Activated CD8-positive, alpha-beta memory T cell treated with anti-CD3 and anti-CD28 coated beads for 4 hours (primary cell): ENCODE measurements at places on chromosomes 12 and 14.

DNA sequence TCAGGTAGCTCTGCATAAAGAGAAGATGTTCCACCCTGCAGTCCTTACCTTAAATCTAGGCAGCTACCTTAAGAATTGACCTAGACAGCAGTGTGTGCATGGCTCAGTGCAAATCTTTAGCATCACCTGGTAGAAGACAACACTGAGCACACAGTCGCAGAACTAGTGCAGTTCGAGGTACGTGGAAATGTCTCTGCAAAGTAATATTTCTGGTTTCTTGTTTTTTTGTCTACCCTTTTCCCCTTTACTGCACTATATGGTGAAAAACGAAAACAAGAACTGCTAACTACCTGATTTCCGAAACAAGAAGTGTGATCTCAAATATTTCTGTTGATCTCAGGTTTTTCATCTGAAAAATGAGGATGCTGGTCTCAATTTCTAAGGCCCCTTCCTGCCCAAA is 82.5 kb downstream of the ETV6 start:
- no peak for DNase-seq

GRCh38 chr12:32761716-32762115 is 6.0 kb upstream of the YARS2 start:
- no peak for DNase-seq

- no peak for DNase-seq
Observed at GRCh38 chr14:64849940-64850339, 29.8 kb downstream of the SPTB start.

GRCh38 chr12:76037130-76038103 is 5.8 kb upstream of the PHLDA1 start:
- DNase-seq: no peak

DNA sequence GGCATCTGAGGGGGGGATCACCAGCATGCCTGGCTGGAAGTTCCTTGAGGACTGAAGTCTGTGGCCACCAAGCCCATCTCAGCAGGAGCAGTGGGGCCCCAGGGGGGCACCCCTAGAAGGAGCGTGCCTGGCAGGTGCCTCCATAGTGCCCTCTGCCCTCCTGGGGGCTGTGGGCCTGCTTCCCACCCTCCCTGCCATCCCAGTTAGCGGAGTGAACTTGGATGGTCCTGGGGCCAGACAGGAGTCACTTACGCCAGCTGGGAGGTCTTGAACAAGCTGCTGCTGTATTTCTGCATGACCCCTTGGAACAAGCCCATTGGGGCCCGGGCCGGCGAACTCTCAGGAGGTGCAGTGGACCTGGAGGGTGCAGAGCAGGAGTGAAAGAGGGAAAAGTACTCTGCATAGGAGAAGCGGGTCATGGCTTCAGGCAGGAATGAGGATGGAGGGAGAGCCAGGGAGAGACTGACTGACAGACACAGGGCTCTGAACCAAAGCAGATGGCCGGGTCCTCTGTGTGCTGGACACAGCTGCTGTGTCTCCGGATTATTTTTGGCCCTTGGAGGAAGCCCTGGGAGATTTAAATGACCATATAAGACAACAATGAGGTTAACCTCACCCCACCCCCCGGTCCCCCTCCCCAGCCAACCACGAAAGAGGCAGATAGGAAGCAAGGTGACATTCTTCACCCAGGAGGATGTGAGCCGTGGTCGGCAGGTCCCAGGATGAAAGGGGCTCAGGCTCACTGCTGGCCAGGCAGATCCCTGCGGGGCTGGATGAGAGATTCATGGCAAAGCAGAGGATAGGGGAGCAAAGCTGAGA is 19.6 kb downstream of the ASB2 start:
- no peak for DNase-seq

GRCh38 chr14:96895658-96896271 is 98.6 kb downstream of the VRK1 start:
- DNase-seq: no peak

DNA sequence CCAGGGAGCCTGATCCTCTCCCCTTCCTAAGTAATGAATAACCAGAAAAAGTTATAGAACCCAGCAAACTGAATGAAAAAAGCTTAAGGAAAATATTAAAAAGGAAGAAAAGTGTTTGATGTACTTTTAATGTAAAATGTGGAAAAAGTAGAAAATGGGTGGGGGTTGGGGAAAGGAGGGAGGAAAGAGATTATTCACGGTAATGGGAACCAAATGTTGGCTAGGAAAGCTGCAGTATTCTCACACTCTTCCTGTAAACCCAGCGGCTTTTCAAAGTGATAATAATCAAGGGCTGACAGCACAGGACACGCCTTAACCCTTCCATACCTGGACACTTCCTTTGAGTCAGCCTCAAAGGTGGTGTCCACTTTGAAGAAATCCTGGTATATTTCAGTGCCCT is 139.2 kb downstream of the TGFB3 start:
- DNase-seq: no peak

DNA sequence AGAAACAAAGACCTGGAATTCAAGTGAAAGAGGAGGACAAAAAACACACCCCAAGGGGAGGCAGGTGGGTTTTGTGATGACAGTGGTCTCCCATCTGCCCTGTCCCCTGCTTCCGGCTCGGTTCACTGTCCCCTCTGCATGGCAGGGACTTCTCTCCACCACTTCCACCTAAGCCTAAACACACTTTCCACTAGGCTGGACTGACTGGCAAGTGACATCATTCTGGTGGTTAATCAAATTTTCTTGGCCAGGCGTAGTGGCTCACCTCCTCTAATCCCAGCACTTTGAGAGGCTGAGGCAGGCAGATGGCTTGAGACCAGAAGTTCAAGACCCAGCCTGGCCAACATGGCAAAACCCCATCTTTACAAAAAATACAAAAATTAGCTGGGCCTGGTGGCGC is 11.9 kb downstream of the PLEKHG6 start:
- DNase-seq: no peak

GRCh38 chr12:97561619-97562290 is 99.2 kb downstream of the RMST start:
- no peak for DNase-seq

- no peak for DNase-seq
Observed at GRCh38 chr12:115755061-115755724, 522.3 kb downstream of the MED13L start.

- no peak for DNase-seq
Observed at GRCh38 chr12:132481345-132481744, 8.6 kb upstream of the FBRSL1 start.

DNA sequence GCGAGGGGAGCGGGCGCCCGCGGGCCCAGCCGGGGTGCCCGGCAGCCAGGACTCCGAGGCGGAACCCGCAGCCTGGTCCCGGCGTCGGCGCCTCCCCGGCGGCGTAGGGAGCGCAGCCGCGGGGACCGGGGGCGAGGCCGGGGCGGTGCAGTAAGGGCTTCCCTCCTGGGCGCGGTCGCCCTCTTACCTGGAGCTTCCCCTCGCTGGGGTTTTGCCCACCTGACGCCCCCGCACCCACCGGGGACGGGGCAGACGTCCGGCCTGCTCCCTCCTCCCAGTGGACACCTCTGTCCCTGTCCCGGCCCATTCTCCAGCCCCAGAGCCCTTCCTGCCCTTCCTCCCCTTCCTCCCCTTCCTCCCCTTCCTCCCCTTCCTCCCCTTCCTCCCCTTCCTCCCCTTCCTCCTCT is 413 bp upstream of the TUBA1C start:
- DNase-seq: no peak

DNA sequence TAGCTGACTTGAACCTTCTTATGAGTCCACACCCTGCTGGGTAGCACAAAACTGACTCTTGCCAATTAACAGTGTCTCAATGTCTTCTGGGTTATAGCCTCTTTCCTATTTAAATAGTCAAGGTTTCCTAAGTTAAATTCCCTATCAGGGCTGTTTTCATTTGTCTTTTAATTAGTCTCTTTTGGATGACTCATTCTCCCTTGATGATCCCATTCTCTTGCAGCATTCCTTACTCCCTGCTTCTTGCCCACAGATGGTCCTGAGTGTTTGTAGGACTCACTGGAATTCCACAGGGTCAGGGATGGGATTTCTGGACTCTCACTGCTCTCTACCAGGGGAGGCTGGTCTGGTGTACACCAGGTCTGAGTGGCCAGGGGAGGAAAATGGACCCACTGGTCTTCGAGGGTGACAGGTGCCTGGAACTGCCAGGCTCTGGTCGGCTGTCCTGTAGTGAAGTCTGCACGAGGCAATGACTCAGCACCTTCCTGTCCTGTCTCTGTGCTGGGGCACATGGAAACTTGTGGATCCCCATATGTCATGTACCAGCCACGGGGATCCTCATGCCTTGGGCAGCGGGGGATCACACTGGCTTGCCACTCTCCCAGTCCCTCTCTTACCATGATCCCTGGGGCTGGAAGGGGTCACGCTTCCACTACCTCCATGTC is 236.5 kb upstream of the PELI2 start:
- no peak for DNase-seq

DNA sequence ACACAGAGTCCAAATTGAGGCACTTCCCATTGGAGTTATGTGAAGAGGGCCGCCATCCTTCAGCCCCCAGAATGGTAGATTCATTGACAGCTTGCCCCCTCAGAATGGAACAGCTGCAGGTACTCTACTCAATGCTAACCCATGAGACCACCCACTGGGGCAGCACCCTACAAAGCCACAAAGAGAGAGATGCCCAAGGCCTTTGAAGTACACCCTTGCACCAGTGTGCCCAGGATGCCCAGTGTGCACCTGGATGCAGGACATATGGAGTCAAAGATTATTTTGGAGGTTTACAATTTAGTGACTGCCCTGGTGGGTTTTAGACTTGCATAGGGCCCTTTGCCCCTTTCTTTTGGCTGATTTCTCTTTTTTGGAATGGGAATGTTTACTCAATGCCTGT is 933.9 kb downstream of the SLC16A7 start:
- DNase-seq: no peak

GRCh38 chr12:27191531-27191930 is 52.6 kb upstream of the STK38L start:
- no peak for DNase-seq

GRCh38 chr12:93166541-93167307 is 211.0 kb upstream of the NUDT4 start:
- DNase-seq: no peak

DNA sequence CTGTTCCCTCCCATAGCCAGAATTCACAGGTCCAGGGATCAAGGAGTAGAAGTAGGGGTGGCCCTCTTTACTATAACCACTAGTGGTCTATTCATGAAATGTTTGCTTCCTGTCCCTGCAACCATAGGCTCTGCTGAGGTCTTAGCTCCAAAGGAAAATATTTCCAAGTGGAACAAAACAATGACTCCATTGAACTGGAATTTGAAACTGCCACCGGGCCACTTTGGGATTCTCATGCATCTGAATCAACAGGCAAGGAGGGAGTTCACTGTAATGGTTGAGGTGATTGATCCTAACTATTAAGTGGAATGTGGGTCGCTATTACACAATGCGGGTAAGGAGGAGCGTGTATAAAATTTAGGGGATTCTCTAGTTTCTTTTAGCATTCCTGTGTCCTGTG is 197.0 kb downstream of the ETNK1 start:
- no peak for DNase-seq

DNA sequence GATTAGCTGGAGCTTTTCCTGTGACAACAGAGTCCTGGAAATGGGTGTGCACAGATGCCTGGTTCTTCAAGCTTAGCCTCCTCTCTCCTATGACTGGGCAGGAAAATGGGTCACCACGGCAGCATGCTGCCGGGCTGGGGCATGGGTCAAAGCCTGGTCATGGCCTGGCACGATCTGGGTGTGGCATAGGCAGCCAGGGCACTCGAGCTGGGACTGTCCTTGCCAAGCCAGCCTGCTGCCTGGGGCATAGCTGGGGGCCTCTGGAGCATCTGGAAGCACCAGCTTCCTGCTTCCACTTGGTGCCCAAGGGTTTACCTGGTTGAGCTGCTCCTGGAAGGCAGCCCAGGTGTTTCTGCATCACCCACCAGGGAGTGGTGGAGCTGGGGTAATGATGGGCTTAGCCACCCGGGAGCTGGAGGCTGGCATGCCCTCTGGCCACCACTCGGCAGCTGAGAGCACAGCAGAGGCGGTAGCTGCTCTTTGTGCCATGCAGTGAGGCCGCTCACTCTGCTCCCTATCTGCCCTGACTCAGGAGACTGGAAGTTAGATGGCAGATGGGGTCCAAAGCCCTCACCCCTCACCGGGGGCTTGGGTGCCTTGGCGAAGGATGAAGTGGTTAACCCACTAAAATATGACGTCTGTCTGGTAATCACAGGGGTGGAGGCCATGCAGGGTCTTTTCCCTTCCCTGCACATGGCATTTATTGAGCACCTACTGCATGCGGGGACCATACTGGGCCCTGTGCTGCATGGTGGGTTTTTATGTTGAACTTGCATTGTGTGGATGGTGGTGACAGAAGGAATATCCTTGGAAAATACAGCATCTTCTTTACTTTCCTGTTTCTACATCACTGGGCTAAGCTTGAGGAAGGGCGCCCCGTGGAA is 1.7 kb downstream of the OTUB2 start:
- DNase-seq: no peak

DNA sequence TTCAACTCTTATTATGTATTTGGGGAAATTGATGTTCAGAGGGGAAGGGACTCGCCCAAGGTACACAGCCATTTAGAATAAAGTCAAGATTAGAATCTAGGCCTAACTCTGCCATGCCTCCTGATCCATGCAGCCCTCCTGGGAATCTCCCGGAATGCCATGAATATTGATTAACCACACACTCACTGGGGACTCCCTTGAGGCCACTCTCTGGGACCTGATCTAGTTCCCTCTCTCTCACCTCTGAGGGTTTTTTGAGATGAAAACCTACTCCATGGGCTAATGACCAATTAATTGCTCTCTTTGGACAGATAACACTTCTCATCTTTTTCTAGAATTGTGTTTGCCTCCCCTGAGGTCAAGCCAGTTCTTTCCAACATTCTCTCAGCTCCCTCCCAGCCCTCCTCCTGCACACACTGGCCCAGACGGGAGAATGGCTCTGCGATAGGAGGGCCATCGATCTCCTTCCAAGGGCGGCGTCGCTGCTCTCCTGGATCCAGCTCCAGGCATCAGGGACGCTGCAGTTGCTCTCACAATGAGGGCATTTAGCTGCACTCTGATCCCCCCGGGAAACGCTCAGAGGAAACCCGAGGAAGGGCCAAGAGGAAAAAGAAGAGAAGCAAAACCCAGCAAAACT is 22.6 kb downstream of the WSCD2 start:
- no peak for DNase-seq

- no peak for DNase-seq
Observed at GRCh38 chr14:55075628-55076175, 24.3 kb downstream of the MAPK1IP1L start.

DNA sequence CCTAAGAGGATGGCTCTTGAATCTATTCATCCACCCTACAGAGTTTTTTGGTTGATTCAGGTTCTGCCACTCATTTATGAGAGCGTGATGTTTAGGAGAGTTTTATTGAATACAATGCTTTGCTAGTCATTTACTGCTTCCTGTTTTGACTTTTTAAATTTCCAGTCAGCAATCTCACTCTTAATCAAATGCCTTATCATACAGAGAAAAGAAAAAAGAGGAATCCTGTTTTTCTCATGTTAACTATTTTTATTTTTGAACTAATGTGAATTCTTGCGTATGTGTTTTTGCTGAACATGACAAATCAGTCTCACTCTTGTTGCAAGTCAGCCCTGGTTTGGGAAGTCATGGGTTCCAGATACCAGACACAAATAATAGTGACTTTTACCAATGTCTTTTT is 22.1 kb upstream of the LGMN start:
- no peak for DNase-seq

GRCh38 chr12:96392397-96392796 is 7.8 kb downstream of the CDK17 start:
- DNase-seq: no peak

GRCh38 chr12:50040657-50041056 is 15.4 kb upstream of the RACGAP1 start:
- DNase-seq: no peak

- DNase-seq: no peak
Observed at GRCh38 chr12:6204533-6205143, 4.4 kb downstream of the CD9 start.
